Activated CD4-positive, alpha-beta memory T cell treated with anti-CD3 and anti-CD28 coated beads, Interleukin-2, amount 10 ng/mL, durations not matched to agents 7 days and 5 days (primary cell): ENCODE measurements at places on chromosomes 6 and 20. TPM values are rescaled to one million over a fixed set of nuclear protein-coding genes. Genes with fewer than 3 reads are reported as not detected.

DNA sequence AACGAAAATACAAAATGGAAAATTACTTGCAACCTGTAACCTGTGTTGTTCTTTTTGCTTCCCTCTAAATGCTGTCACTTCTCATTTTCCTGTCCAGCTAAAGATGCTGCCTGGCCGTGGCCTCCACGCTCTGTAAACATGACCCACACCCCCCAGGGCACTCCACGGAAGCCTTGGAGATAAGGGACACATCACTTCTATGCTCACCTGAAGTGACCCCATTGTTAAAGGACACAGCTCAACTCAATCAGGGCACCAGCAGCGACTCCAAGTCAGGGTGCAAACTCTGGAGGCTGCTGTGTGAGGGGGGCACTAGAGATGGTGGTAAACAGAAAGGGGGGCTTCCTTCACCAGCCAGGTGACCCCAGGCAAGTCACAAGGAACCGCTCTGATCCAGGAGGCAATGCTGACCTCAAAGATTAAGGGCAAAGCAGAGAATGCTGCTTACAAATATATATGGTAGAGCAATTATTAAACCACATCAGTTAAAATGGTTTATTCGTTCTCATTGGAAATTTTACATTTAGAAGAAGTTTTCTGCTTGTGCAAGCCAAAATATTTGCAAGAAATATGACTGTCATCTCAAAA lies 13.2 kb downstream of the DIDO1 start:
- no peak for DNase-seq

DNA sequence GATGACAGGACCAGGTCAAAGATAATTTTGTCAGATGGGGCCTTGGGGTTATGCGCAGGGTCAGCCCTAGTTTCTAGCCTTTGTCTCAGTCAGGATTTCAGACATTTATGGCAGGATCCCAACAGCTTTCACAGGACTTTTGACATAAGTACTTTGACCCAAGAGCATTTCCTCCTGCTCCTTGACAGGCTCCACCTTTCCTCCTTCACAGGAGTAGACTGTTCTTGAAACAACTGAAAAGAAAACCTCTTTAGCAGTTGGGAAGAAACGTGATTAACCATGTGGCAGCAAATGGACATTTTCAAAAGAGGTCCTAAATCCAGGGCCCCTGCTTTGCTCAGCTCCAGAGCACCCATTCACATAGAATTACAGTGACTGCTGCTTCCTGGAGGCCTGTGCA lies 120.4 kb upstream of the MAP3K7 start:
- DNase-seq = no peak

GRCh38 chr6:131779304-131779703 lies 28.5 kb upstream of the ENPP1 start:
- no peak for DNase-seq

HAO1 gene
- not detected for total RNA-seq
